ENCODE measurements at places on chromosomes 5 and 9.

GRCh38 chr9:125633116-125633745 lies 73.8 kb downstream of the MAPKAP1 start:
- no peak for DNase-seq

GRCh38 chr9:74721696-74722660 lies 165.7 kb downstream of the TRPM6 start:
- no peak for DNase-seq

DNA sequence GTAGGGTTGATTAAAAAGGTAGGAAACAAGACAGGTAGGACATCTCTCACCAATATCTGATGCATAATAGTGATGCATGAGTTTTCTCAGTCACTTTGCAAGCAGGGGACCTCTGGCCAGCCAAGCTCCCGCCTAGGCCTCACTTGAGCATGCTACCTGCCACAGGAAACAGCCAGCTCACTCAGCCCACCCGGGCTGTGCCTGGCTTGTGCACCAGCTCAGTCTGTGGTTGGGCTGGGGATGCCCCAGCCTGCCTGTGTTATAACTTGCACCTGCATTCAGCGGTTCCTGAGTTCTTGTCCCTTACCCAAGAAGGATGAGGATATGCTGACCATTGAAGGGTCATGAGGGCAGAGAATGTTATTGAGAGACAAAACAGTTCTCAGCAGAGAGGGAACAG lies 172.8 kb upstream of the PLCXD3 start:
- no peak for DNase-seq

DNA sequence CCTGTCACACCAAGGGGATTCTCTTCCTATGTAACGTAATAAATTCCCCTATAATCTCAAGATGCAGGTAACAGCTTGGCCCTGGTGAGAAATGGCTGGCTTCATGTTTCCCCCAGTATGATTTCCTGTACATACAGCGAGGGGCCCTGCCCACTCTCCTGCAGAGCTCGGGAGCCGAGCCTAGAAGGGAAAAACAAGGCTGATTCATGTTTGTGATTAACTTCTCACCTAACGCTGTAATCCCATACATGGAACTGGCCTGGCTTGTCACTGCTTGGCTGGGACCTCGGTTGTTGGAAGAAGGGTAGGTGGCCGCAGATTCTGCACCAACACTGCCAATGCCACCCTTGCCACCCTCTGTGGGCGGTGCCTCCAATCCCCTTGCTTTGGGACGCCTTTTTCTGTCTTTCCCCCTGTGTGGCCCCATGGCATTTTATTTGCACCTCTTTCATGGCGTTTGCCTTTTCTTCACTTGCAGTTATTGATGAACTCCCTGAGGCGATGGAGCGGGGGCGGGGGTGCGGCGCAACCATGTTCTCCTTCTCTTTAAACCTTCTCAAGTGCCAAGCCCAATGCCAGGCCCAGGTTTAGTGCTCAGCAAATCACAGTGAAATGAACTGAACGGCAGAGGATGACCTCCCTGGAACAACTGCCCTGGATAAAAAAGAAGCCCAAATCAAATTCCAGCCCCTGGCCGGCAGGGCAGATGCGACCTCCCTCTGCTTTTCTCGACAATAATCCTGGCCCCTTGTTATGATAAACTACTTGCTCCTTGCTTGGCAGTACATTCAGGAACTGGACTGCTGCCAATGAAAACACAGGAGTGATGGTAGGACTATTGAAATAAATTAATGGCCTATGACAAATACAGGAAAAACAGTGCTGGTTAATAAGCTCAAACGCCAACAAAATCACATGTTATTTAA lies 108.1 kb downstream of the TMEM174 start:
- no peak for DNase-seq

GRCh38 chr9:16527573-16527972 lies 342.9 kb downstream of the BNC2 start:
- DNase-seq = no peak

DNA sequence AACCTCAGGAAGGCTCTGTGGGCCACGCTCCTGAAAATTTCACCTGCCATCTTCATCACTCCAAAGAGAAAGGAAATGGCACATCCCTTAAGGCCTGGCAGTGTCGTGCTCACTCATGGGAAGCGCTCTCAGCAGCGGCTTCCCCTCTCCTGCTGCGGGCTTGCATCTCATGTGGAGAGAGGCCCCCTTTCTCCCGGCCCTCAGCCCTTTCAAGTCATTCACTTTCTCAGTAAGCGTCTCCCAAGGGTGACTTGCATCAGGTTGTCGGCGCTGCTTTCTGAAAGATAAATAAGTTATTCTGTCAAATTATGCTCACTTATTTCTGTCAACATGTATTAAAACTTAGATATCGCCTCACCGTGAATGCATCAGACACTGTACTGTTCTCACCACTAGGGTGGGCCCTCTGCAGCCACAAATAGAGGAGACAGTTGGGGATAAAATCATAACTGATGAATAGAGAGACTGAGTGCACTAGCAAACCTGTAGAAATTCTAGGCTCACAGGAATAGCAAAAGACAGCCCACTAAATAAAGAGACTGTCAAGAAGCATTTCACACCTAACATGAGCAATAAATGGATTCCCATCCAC lies 174.6 kb downstream of the RFK start:
- no peak for DNase-seq

GRCh38 chr5:179806250-179807048 lies at the start of gene MGAT4B:
Gene MGAT4B, minus strand, starts transcription at chr5:179806866. Its CDS starts 283 bp downstream, at chr5:179806583.
- DNase-seq = no peak

DNA sequence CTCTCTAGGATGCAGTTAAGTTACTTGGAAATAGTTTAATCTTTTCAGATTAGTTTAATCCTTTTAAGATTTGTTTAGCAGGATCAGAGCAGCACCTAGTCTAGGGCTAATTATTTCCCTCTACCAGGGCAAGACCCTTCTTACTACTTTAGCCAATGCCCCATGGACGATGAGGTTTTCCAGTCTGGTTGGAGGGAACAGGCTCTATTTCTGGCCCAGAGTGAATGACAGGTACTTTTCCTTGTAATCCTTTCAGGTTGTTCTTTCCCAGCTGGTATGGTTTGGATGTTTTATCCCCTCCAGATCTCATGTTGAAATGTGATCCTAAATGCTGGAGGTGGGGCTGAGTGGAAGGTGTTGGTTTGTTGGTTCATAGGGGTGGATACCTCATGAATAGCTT lies 27.2 kb downstream of the PTTG1 start:
- DNase-seq = no peak

DNA sequence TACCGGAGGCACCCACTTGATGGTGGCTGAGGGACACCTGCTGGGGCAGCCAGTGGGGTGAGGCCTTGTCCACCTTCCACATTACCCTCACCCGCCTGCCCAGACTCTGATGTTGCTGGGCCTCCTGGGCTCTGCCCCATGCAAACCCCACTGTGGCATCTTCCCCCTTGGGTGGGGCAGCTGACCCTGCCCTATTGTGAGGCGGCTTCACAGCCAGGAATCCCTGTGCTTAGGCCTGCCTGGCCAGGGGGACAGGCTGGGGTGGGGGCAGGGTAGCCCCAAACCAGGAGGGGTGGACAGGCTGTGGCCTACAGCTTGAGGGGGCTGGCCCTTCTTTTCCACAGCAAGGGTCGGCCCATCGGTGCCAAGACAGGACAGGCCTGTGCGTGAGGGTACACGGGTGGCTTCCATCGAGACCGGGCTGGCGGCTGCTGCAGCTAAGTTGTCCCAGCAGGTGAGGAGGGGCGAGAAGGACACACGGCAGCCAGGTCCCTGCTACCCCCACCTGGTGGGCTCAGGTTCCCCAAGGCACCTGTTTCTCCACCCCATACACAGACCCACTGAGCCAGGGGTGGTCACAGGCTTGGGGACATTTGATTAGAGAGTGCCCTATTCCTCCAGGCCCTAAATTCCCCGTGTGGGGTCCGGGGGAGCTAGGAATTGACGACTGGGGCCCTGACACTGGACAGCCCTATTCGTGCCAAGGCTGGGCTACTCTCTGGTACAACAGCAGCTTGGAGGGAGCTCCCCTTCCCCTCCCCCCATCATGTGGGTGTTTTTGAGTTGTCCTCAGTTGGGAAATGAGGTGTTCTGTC lies 99.2 kb downstream of the PHF2 start:
- DNase-seq = no peak

DNA sequence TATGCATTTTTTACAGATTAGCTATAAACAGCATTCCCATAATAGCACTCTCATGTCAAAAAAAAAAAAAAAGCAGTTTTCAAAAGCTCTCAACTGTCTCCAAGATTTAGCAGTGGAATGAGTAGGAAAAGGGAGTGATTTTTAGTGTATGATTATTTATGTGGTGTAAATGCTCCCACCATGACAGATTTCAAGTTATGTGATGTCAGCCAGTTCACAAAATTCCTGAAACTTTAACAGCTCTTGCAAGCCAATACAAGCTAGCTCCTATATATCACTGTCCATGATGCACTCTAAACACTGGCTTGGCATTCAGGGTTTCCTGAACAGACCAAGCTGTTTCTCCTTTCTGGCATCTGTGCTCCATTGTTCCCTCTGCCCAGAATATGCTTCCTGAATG lies 7.9 kb upstream of the ANKDD1B start:
- DNase-seq = no peak

GRCh38 chr9:123548741-123549545 lies 192.9 kb downstream of the CRB2 start:
- no peak for DNase-seq

GRCh38 chr5:83538786-83539462 lies 67.4 kb downstream of the VCAN start:
- DNase-seq = no peak

DNA sequence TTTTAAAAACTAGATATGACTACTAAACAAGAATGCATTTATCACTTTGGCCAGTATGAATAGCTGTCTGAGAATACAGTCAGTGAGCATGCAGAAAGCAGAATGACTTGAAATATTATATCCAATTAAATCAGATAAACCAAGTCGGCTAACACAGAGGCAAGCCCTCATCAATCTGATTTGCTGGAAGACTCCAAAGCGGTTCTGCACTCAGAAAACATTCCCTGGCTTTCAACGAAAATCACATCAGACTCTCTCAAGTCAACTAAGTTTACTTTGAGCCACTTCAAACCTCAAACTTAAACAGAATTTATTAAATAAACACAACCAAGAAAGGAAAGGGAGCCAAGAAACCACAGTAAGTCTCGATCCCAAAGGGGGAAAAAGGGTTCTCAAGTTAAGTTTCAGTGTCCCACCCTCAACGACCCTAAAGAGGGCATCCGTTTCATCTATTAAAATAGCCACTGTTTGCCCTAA lies 1.4 kb downstream of the MYO10 start:
- DNase-seq = no peak

- DNase-seq = no peak
Observed at GRCh38 chr9:5580650-5581049, 48.3 kb upstream of the RIC1 start.

- no peak for DNase-seq
Observed at GRCh38 chr9:136230365-136230764, 15.2 kb downstream of the QSOX2 start.

All from stimulated activated CD8-positive, alpha-beta memory T cell treated with anti-CD3 and anti-CD28 coated beads, Interleukin-4, amount 100 ng/mL, for 4 hours (primary cell).